T-helper 2 cell treated with Interferon-gamma antibody and Interleukin-4, amounts not matched to agents 5 μg/mL and 100 μg/mL, for 36 hours (primary cell): ENCODE measurements at places on chromosomes 1 and 21.

GRCh38 chr1:80882553-80882952, 918.2 kb upstream of the ADGRL2 start:
- no peak for DNase-seq

DNA sequence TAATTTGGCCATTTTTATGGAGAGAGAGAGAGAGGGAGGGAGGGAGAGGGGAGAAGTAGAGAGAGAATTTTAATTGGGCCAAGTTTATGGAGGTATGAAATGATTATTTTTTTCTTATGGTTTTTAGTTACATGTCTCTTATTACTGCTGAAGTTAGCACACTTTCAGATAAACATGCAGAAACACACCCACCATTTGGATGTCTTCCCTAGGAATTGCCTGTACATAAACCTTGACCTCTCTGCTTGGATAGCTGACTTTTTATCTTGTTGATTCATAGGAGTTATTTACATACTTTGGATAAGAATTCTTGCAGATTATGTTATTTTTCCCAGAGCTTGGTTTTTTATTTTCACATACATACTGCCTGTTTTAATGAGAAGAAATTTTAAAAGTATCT, 310.2 kb upstream of the ADAMTS5 start:
- no peak for DNase-seq

GRCh38 chr1:168488138-168488537, 55.7 kb downstream of the XCL2 start:
- no peak for DNase-seq

DNA sequence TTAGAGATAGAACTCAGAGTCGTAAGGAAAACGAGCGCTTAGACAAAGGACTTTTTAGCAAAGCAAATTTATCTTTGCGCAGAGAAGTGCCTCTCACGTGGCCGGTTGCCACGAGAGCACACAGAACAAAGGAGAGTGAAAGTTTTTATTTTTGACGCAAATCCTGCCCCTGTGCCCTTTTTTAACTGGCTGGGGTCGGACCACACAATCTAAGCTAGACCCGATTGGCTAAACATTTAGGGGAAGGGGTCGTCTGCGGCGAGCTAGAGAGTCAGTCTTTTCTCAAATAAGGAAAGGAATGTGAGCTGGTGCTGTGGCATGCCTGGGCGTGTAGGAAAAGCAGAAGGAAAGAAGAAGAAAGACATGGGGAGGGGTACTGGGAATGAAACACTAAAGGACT, 2.4 kb downstream of the KRTAP10-2 start:
- DNase-seq, result no peak

- DNase-seq, result no peak
Measured at GRCh38 chr1:51301152-51301843, 29.1 kb downstream of the TTC39A start.
